ENCODE measurements at places on chromosomes 12 and 14. TPM values are rescaled to one million over a fixed set of nuclear protein-coding genes. Genes with fewer than 3 reads are reported as not detected.
A peak's percentile ranks its signal among the peaks of the same experiment; 100 is the strongest.

The SSTR1 gene
- total RNA-seq, result not detected

The KRT6C gene
- total RNA-seq, result not detected

GRCh38 chr12:77940011-77940423 lies 109.3 kb downstream of the NAV3 start:
- DNase-seq, result no peak

DNA sequence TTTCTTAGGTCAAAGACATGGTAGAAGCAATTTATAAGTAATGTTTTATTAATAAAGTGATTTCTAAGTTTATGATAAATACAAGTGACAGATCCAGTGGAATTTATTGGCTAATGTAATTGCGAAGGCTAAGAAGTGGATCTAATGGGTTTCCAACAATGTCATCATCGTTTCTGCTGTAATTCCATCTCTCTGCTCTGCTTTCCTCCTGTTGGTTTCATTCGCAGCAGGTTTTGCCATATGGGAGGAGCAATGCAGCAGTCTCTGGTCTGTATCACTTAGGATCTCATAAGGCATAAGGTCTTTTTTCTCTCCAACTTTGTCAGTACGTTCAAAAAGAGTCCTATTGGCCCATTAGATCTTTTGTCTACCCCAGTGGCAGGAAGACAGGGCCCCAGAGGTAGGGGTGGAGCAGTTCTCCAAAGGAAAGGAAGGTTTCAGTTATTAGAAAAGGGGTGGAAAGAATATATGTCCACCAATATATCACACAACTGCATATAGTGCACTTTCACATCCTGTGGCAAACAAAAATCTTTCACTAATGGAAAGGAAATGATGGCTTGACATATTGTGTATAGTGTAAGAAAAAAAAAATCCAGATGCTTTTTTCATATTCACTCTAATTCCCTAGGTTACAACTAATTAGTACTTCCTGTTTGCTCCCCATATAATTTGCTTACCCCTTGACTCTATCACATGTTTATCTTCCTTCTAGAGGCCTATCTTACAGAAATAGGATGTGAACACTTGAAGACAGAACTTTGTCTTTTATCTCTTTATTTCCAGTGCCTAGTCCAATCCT lies 451.3 kb downstream of the ZFP36L1 start:
- no peak for DNase-seq

GRCh38 chr14:52399104-52399503 lies 85.0 kb downstream of the PTGER2 start:
- no peak for DNase-seq

DNA sequence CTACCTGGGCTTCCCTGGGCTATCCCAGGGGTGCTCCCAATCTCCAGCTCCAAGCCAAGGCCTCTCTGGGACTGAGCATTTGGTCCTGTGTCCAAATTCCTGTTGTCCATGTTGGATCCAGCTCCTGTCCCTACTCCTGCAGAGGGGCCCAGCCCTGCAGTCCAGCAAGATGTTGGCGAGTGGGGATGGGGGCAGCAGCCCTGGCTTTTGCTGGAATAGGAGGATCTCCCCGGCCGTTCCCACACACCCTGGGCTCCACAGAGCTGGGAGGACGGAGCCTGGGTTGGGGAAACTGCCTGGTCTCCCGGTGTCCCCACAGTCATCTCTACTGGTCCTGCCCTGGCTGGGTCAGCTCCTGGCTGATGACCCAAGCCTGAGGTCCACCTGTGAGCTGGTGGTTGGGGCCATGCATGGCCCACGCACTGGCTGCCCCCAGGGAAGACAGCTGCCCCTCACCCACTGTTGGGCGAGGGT lies 219.6 kb upstream of the C14orf180 start:
- no peak for DNase-seq

- DNase-seq, result no peak
Observed at GRCh38 chr14:69685716-69686115, 74.3 kb downstream of the SUSD6 start.

DNA sequence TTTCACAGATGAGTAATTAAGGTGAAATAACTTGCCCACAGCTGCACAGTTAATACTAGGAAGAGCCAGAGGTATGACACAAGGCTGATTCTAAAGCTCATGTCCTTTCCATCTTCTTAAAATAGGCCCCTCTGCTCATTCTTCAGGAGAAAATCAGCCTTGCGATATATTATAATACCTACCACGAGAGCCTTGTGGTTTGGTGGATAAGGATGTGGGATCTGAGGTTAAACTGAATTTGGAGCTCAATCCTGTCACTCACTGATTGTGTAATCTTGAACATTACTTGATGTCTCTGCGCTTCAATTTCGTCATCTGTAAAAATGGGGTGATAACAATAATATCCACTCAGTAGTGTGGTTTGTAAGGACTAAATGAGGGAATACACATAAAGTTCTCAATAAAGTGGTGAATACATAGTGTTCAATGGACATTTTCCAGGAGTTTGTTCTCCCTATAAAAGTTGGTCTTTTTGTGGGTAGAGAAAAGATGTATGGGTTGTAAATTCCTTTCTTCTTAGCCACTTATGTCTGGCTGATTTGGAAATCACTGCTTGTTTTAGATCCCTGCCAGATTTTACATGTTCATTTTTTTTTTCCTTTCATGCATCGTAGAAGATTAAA lies 25.1 kb upstream of the ATP2B1 start:
- DNase-seq, result no peak

DNA sequence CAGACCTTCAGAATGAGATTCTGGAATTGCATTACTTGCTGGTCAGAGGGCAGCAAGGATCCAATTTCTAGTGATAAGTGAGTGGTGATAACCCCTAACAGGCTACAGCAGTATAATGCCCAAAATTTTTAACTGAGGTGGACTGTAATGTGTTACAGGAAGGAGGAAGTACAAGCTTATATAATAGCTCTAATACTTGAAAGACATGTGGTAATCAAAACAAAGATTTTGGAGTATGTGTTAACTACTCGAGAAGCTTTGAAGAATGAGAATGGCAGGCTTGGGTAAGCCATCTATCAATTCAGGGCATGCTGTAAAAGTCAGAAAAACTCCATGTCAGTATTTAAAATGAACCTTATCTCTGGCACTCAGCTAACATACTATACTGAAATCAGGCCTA lies 70.5 kb downstream of the ANKS1B start:
- DNase-seq, result no peak

DNA sequence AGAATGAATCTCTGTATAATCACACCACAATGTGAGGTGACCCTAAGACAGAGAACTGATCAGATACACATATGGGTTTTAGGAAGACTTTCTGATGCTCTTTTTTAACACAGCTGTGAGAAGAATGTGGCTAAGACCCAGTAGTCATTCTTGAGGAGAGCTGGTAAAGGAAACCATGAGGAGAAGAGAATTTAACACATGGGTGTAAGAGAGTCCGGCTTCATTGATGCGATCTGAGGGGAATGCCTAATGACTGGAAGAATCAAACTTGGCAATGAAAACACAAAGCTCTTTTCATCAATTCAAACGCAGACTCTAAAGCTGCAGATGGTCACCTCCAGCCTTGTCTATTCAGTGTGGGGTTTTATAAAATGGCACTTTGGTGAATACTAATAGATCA lies 79.3 kb downstream of the FOXA1 start:
- DNase-seq, result no peak

The SERPINA9 gene
- total RNA-seq, result 182 TPM

The IFI27 gene
- 0.48 TPM for total RNA-seq

GRCh38 chr12:90987520-90987919 lies 17.3 kb downstream of the EPYC start:
- DNase-seq, result no peak

DNA sequence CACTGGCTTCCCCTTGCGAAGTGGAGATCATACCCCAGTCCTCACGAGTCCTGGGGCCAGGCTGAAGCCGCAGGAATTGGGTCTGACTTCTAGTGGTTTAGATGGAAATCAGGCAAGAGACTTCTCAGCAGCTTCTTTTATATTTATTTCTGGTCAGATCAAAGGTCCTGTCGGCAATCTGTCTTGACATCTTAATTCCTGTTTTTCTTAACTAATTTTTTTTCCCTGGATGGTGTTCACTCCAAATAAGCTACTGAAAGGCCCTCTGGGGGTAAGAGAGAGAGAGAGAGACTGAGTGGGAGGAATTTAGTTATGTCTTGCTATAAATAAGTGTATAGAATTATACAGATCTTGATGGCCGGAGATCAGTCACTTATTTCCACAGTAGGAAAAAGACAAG lies 698.7 kb upstream of the TBX3 start:
- DNase-seq, result no peak

DNA sequence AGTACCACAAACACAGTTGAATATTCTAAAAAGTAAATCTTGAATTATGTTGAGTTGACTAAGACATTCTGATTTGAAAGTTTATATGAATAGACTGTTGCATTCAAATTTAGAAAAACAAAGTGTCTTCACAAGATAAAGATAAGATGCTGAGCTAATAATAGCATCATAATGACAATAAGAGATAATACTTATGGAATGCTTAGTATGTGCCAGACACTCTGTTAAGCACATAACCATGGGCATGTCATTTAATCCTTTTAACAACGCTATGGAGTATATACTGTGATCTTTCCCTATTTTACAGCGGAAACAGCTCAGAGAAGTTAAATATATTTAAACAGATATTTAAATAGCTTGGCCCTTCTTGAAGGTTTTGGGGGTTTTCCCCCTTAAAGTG lies 163.4 kb downstream of the SRGAP1 start:
- DNase-seq, result no peak

- no peak for DNase-seq
Observed at GRCh38 chr12:51036279-51036678, 10.1 kb upstream of the SLC11A2 start.

DNA sequence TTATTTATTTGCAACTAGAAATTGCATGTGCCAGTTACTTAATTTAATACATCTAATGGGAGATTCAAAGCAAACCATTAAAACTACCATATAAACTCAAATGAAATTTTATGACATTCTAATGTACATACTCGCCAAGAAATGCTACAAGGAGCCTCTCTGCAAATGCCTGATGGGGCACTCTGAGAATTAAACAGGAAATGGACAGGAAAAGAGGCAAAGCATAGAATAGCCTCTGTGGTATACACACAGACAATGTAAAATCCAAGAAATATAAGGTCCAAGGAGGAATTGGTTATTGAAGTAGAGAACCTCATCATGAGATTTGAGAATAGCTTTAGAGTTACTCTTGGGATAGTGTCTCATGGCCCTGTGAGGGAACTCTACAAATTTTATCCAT lies 41.2 kb downstream of the RAB21 start:
- DNase-seq, result no peak

GRCh38 chr12:32568228-32568627 lies 110.9 kb upstream of the DNM1L start:
- DNase-seq, result no peak

The PKP2 gene
- not detected for total RNA-seq

- DNase-seq, result no peak
Observed at GRCh38 chr12:74971201-74971600, 238.4 kb downstream of the KCNC2 start.

The ADAMTS20 gene
- total RNA-seq, result not detected

- DNase-seq, result no peak
Observed at GRCh38 chr12:131927110-131928079, 1.7 kb upstream of the PUS1 start.

DNA sequence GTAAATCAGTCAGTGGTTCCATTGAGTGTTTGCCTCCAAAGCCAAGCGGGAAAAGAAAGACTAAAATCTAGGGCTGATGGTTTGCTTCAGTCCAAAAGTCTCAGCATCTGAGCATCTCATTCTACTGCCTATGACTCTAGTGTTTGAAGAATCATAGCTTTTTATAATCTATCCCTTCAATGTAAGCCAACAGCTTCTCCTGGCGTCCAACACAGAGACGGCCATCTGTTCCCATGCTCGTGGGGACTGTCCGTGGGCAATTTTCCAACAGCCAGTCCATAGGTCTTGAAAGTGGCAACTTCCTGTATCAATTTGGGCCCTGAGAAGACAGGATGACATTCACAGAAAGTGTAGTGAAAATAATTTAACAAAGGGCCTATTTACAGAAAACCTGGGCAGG lies 544.4 kb upstream of the TMEM132C start:
- no peak for DNase-seq

DNA sequence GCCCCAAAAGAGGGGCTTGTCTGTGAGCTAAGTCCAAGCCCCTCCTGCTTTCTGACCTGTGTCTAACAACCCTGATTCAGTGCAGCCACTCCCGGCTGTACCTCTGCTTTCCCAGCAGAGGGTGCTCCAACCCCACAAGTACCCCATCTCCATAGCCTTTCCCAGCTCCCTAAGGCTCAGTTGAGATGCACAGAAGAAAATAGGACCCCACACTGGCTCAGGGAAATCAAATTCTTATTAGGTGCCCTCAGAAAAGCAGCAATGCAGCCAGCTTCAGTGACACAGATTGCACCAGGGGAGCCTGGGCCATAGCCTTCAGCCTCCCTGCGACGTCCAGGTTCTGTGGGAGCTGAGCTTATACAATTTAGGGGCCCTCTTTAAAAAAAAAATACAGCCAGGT lies 49.9 kb downstream of the LRRC74A start:
- peak; percentile 78 for DNase-seq

The KLRD1 gene
- total RNA-seq, result not detected

DNA sequence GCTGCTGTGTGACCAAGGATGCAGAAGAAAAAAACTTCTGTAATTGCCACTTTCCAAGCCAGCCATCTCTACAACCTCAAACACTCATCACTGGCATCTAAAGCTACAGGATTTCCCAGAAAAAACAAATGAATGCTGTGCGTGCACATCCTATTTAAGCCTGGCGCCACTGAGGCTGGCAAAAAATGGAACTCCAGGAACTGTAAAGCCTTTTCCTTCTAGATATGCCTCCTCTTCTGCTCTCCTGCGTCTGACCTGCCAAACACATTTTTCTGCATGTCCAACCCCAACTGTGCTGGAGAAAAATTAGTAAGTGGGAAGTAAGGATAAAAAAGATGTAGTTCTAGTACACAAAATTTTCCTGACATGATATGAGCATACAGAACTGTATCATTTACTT lies 184.9 kb downstream of the ITPR2 start:
- no peak for DNase-seq

- DNase-seq, result no peak
Observed at GRCh38 chr14:64841121-64841651, 38.5 kb downstream of the SPTB start.

- DNase-seq, result no peak
Observed at GRCh38 chr12:13130981-13131380, 27.5 kb upstream of the GSG1 start.

The BDKRB2 gene
- not detected for total RNA-seq

DNA sequence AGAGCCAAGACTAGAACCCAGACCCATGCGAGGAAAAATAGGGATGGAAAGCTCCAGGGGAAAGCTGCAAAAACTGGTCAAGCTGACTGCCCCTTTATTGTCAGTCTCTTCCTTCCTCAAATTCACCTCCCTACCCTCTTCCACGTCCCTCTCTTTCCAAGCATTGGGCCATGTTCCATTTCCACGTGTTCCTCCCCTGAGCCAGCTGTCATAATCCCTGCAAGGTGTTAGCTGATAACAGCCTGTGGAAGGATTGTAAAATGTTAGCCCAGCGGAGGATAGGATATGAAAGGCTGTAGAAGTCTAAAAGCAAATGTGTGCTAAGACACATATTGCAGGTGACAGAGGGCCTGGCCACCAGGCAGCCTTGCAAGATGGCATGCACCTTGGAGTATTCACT lies 88.0 kb upstream of the MAX start:
- no peak for DNase-seq

GRCh38 chr12:131863711-131864396 lies 30.6 kb upstream of the ULK1 start:
- DNase-seq, result no peak

The CIDEB gene
- 9.9 TPM for total RNA-seq

The C1QL4 gene
- total RNA-seq, result not detected
